ENCODE measurements at places on chromosomes 12 and 14.

GRCh38 chr12:3285570-3285969, 205.4 kb upstream of the PRMT8 start:
- no peak for DNase-seq

- DNase-seq = no peak
Measured at GRCh38 chr12:77308056-77308455, 242.7 kb upstream of the E2F7 start.

- DNase-seq = no peak
Measured at GRCh38 chr12:57456145-57456700, 1.1 kb downstream of the INHBE start.

GRCh38 chr12:39610436-39611025, 9.1 kb downstream of the ABCD2 start:
- DNase-seq = no peak

- DNase-seq = no peak
Measured at GRCh38 chr14:103495854-103496253, 26.8 kb downstream of the CKB start.

Data from left hindlimb (tissue), 1 donor.